ENCODE measurements at places on chromosomes 3 and 15.
A peak's percentile ranks its signal among the peaks of the same experiment; 100 is the strongest.

GRCh38 chr3:188294113-188294512 is 140.2 kb downstream of the LPP start:
- peak overlapping the region; percentile 80 for H3K27ac ChIP-seq
- DNase-seq = no peak
- no peaks in the 10 kb centered on the region for H3K27me3 ChIP-seq
- no peaks in the 10 kb centered on the region for H3K36me3 ChIP-seq
- no peak overlapping the region for H3K4me3 ChIP-seq

DNA sequence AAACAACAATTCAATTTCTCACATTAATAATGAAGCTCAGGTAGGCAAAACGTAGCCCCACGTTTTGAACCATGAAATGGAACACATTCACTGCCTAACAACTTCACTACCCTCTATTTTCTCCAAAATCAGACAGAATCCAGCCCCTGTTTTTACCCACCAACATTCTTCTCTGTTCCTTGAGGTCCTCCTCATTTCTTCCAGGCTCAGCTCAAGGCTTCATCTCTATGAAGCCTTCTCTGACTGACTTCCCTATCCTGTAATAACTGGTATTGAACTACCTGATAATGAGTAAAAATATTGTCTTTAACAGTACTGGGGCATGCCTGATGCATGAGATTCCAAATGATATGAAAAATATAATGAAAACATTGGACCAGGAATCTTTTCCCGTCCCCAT is 2.2 kb downstream of the TFRC start:
- no peaks in the 10 kb centered on the region for H3K36me3 ChIP-seq
- no peaks in the 10 kb centered on the region for H3K4me1 ChIP-seq
- no peak overlapping the region for H3K4me3 ChIP-seq
- H3K27me3 ChIP-seq = no peaks in the 10 kb centered on the region
- DNase-seq = no peak

DNA sequence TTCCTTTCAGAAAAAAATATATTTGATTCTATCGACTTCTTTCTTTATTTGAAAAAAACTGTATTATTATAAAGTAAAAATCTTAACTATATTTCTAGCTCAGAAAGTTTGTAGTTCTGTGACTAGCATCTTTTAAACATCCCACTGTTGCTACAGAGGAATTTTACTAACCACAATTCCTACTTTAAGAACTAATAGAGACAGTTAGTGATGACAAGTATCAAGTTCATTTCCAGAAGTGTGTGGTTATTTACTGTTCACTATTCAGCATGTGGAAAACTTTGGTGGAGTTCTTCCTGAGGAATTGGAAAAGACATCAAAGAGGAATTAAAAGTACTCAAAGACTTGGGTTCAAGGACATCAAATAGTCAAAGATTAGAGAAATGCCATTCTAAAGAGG is 524.1 kb upstream of the CBLB start:
- no peak overlapping the region for H3K27ac ChIP-seq
- H3K27me3 ChIP-seq = no peaks in the 10 kb centered on the region
- DNase-seq = no peak

GRCh38 chr3:12741209-12741608 is 17.9 kb downstream of the TMEM40 start:
- H3K4me3 ChIP-seq = no peak overlapping the region
- H3K36me3 ChIP-seq = no peaks in the 10 kb centered on the region
- H3K27me3 ChIP-seq = no peaks in the 10 kb centered on the region

- no peaks in the 10 kb centered on the region for H3K4me1 ChIP-seq
- no peaks in the 10 kb centered on the region for H3K27me3 ChIP-seq
- no peaks in the 10 kb centered on the region for H3K36me3 ChIP-seq
- no peak overlapping the region for H3K4me3 ChIP-seq
- DNase-seq = no peak
Measured at GRCh38 chr3:62986061-62986460, 110.8 kb upstream of the CADPS start.

DNA sequence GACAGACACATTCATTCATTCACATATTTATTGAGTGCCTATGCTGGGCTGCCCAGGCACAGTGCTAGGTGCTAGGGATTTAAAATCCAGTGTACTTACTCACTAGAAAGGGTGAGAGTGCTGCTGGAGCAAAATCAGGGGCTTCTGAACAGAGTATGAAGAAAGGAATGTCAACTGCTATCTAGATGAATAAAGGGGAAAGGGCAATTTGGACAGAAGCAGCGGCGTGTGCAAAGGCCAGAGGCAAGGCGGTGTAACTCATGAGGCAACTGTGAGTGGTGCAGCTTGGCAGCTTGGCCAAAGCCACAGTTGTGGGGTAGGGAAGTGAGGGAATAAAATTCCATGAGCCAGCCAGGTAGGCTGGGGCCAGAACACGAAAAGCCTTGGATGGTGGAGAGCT is 76.7 kb downstream of the RAD18 start:
- no peak for DNase-seq
- no peaks in the 10 kb centered on the region for H3K36me3 ChIP-seq
- no peak overlapping the region for H3K27ac ChIP-seq
